ENCODE measurements at places on chromosomes 12 and 14.
A peak's percentile ranks its signal among the peaks of the same experiment; 100 is the strongest.

GRCh38 chr12:5244513-5244972, 187.4 kb upstream of the NTF3 start:
- DNase-seq = no peak

DNA sequence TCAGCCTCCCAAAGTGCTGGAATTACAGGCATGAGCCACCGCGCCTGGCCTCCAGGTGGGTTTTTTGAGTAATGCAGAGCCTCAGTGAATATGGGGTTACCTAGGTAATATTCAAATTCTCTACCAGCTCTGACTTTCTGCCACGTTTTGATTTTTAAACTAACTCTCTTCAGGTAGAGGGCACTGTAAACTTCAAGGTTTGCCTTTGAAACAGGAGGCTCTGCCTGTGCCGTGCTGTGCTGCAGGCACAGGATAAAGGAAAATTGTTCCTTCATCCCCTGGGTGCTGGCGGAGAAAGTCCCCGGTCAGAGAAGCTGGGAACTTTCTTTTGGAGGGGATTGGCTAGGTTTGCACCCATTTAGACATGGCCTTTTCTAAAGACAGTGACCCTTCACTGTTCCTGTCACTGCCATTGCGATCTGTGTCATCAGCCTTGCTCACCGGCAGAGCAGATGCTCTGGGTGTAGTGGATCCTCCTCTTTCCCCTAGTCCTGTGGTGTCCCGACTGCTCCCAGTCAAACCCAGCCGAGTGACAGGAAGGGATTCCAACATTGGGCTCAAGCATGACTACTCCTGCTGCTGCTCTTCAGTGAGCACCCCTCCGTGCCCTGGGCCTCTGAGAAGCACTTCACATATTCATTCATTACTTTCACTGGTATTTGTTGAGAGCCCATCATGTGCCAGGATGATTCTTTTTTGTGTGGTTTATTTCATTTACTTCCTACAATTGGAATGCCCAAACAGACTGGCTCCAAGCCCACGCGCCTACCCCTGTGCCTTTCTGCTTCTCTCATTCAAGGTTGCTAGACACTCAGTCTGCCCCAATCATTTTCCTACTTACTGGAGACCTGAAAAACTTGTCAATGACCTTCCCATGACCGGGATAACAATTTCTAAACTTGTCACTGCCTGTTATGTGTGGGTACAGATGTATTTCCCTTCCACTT, 103.6 kb downstream of the TMEM30B start:
- no peak for DNase-seq

- no peak for DNase-seq
Measured at GRCh38 chr12:115338566-115339294, 654.8 kb upstream of the TBX3 start.

- no peak for DNase-seq
Measured at GRCh38 chr12:104886418-104887401, 71.4 kb downstream of the SLC41A2 start.

- no peak for DNase-seq
Measured at GRCh38 chr14:38743966-38744584, 359.0 kb downstream of the SEC23A start.

DNA sequence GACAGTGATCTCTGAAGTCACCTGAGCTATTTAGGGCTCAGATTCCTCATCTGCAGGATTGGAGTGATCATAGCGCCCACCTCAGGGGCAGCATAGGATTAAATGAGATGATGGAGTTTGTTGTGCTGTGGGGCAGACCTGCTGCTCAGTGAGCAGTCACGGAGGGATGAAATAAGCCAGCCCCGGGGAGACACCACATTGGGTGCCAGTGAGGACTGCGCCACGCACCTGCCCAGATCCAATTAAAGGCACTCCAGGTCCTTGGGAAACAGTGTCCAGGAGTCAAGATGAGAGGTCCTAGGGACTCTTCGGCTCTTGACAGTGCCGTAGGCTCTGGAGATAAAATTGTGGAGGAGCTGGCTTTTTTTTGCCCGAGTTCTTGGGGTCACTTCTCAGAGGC, 166.2 kb downstream of the ADGRD1 start:
- DNase-seq = no peak

DNA sequence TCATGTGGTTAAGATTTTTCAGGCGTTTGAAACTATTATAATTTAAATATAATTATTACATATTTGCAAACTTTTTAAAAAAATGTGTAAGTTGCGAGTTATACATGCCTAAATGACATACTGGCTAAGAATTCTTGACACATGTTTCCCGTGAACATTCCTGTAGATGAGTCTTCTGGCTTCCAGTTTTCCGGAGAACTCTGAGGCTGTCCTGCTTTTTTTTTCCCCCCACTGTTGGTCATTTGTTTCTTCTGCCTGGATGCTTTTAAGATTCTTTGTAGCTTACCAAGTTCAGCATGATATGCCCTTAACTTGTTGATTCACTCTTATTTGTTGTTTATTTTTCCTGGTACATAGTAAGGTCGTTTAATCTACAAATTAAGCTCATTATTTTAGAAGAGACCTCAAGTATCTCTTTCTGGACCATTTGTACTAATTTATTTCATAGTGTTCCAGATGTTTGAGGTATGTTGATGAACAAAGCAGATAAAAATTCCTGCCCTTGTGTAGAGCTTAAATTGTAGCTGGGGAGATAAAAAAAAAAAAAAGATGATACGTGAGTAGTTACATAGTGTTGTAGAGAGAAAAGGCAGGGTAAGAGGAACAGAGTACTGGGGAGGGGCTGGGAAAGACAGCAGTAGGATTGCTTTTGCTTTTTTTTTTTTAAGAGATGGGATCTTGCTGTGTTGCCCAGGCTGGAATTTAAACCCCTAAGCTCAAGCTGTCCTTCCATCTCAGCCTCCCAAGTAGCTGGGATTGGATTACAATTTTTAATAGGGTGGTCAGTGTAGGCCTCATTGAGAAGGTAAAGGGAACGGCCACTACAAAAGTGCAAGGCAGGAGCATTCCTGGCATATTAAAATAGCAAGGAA, 32.8 kb downstream of the ARHGAP5 start:
- no peak for DNase-seq

GRCh38 chr14:91205459-91205858, 39.0 kb downstream of the GPR68 start:
- no peak for DNase-seq

GRCh38 chr14:102580550-102581110, 11.8 kb upstream of the RCOR1 start:
- DNase-seq = peak; percentile 38

DNA sequence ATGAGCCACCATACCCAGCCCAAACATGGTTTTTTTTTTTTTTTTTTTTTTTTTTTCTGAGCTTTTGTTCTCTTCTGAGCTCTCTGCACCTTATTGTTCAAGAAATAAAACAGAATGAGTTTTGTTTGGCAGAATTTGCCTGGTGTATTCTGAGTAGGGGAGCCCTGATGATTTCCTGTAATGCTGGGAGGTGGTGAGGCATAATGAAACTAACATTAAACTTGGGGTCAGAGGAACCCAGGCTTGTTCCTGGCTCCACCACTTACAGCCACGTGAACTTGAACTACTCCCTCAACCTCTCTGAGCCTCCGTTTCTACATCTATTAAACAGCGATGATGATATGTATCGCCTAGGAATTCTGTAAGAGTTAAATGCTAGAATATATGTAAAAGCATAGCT, 276.3 kb upstream of the CRY1 start:
- no peak for DNase-seq

- no peak for DNase-seq
Measured at GRCh38 chr12:33588725-33589405, 149.2 kb upstream of the SYT10 start.
